ENCODE measurements at places on chromosomes 2 and 18. TPM values are rescaled to one million over a fixed set of nuclear protein-coding genes. Genes with fewer than 3 reads are reported as not detected.

The CYS1 gene
- 1.4 TPM for total RNA-seq

The LIMS2 gene
- total RNA-seq: 4.5 TPM

The C1D gene
- 36.0 TPM for total RNA-seq

The FBLN7 gene
- 0.86 TPM for total RNA-seq

The RAD51AP2 gene
- not detected for total RNA-seq

The VPS4B gene
- 24.0 TPM for total RNA-seq

The APCDD1 gene
- total RNA-seq: not detected

The IL36RN gene
- 0.13 TPM for total RNA-seq

The DSC1 gene
- not detected for total RNA-seq

The STAT4 gene
- total RNA-seq: 3.5 TPM

The COBLL1 gene
- 3.8 TPM for total RNA-seq

The KIAA2012 gene
- total RNA-seq: not detected

The CRACDL gene
- 0.54 TPM for total RNA-seq

The KCTD18 gene
- 9.0 TPM for total RNA-seq

The CD8B gene
- total RNA-seq: not detected

The NT5C1B gene
- not detected for total RNA-seq

The ANKRD29 gene
- total RNA-seq: 10.0 TPM

The FAM110C gene
- total RNA-seq: 0.14 TPM

The TRAPPC12 gene
- total RNA-seq: 70.2 TPM

The SERPINB10 gene
- 0.22 TPM for total RNA-seq

The NTSR2 gene
- total RNA-seq: not detected

The KCNK3 gene
- 1.4 TPM for total RNA-seq

The CXCR1 gene
- total RNA-seq: not detected

The RALB gene
- total RNA-seq: 76.8 TPM

The CGREF1 gene
- total RNA-seq: 7.9 TPM

The HK2 gene
- total RNA-seq: 1.2 TPM

The QPCT gene
- total RNA-seq: 18.6 TPM
